Common myeloid progenitor, CD34-positive (primary cell): ENCODE measurements at places on chromosomes 13 and 19.

DNA sequence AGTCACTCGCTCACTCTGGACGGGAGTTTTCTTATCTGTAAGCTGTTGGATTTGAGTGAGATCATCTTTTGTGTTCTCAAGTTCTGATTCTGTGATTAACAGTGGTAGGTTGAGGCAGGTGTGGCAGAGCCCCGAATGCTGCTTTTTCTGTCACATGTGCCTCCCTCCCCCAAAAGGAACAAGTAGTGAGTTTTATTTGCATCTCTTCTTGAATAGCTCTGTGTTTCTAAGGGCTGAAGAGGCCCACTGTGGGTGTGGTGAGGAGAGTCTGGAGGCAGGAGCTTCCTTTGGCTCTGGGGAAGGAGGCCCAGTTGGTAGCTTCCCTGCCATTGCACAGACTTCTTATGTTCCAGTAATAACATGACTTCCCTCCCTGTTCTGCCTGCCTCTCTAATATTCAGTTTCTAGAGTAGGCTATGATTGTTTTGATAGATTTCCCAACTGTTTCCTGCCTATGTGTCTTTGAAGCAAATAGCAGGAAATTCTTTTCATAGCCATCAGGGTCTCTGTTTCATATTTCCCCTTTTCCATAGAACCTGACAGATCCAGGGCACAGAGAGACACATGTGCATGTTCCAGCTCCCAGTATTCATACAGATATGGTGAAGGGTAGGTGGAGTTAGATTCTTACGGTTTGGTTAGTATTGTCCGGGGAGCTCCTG, 23.9 kb upstream of the CXCL17 start:
- no peak overlapping the region for H3K4me3 ChIP-seq
- no peak for DNase-seq
- H3K4me1 ChIP-seq: peaks cover 22% of the 10 kb centered on the region
- no peaks in the 10 kb centered on the region for H3K27me3 ChIP-seq
- H3K27ac ChIP-seq: no peak overlapping the region
- no peaks in the 10 kb centered on the region for H3K36me3 ChIP-seq

DNA sequence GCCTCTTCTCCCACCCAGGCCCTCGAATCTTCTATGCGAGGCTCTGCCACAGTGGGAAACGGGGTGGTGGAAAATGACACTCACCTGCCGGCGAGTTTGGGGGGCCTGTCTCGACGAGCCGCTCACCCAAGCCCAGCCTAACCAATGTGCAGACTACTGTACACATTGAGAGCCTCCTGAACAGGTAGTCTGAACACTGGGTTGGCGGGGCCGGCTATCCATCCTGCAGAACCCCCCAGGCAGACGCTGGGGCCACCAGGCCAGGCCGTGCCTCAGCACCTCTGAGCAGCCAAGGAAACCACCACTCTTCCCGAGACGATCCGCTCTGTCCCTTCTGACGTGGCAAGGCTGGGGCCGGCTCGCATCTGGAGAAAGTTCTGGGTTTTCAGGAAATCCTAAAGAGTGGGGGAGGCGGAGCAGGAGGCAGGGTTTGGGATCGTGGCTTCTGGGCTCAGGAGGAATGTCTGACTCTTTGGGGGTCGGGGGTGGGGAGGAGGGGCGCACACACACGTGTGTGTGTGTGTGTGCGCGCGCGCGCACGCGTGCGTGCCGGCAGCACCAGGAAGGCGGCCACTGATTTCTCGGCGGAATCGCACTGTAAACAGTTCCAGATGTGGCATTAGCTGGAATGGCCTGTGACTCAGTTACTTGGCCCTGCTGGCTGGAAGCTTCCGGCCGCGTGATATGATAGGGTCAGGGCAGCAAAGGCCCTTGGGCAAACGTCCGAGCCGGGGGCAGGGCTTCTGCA, 18.5 kb downstream of the TMED1 start:
- no peak overlapping the region for H3K4me3 ChIP-seq
- H3K4me1 ChIP-seq: peaks cover 15% of the 10 kb centered on the region
- peaks cover 6% of the 10 kb centered on the region for H3K36me3 ChIP-seq
- no peak for DNase-seq
- H3K27ac ChIP-seq: no peak overlapping the region

DNA sequence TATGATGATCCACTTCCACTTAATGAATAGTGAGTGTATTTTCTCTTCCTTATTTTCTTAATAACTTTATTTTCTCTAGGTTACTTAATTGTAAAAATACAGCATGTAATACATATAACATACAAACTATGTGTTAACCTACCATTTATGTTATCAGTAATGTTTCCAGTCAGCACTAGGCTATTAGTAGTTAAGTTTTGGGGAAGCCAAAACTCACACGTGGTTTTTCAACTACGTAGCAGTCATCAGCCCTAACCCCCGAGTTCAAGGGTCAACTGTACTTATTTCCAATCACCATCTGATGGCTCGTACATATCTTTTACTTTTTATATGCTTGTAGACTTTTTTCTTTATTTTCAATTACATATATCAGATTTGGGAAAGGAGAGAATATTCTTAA, 95.7 kb downstream of the TNFSF13B start:
- no peak overlapping the region for H3K27ac ChIP-seq
- no peak overlapping the region for H3K4me3 ChIP-seq
- H3K27me3 ChIP-seq: no peaks in the 10 kb centered on the region

GRCh38 chr13:30577401-30577852, 40.3 kb upstream of the USPL1 start:
- H3K27me3 ChIP-seq: no peaks in the 10 kb centered on the region
- peaks cover 24% of the 10 kb centered on the region for H3K4me1 ChIP-seq
- H3K27ac ChIP-seq: no peak overlapping the region
- no peak overlapping the region for H3K4me3 ChIP-seq
- peak; percentile 64 for DNase-seq
- no peaks in the 10 kb centered on the region for H3K36me3 ChIP-seq

- DNase-seq: peak; percentile 67
- H3K4me1 ChIP-seq: peaks cover 59% of the 10 kb centered on the region
- no peak overlapping the region for H3K27ac ChIP-seq
- no peaks in the 10 kb centered on the region for H3K36me3 ChIP-seq
- peak overlapping the region; percentile 83 for H3K4me3 ChIP-seq
These were observed 2.9 kb upstream of the HOOK2 start for GRCh38 chr19:12778017-12778904.

GRCh38 chr13:114064450-114065140, 67.8 kb downstream of the RASA3 start:
- DNase-seq: no peak
- H3K4me1 ChIP-seq: peaks cover 54% of the 10 kb centered on the region
- H3K4me3 ChIP-seq: peak overlapping the region; percentile 40
- H3K36me3 ChIP-seq: peaks cover 8% of the 10 kb centered on the region
- H3K27me3 ChIP-seq: no peaks in the 10 kb centered on the region

GRCh38 chr19:45114116-45114515, 21.1 kb downstream of the PPP1R37 start:
- no peak overlapping the region for H3K27ac ChIP-seq
- H3K27me3 ChIP-seq: no peaks in the 10 kb centered on the region
- DNase-seq: peak; percentile 39
- peaks cover 78% of the 10 kb centered on the region for H3K4me1 ChIP-seq
- no peaks in the 10 kb centered on the region for H3K36me3 ChIP-seq

- no peaks in the 10 kb centered on the region for H3K4me1 ChIP-seq
- no peaks in the 10 kb centered on the region for H3K27me3 ChIP-seq
- H3K4me3 ChIP-seq: no peak overlapping the region
- no peak for DNase-seq
- peaks cover 2% of the 10 kb centered on the region for H3K36me3 ChIP-seq
- H3K27ac ChIP-seq: no peak overlapping the region
These were observed 173.7 kb downstream of the TBC1D4 start for GRCh38 chr13:75308222-75308621.

DNA sequence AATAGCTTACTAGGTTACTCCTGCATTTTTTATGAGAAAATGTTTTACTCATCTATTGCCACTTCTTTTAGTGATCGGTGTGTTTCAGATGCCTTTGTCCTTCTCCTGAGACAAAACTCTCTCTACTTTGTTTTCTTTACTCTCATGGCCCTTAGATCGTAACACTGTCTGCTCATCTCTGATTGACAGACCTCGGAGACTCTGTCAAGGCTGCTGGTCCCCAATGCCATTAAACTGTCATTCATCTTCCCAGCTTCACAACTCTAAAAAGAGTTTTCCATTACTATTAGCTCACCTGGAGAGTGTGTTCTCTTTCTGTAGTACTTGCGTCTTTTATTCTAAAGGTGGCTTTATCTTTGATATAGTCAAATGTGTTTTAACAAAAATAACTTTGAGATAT, 765.2 kb downstream of the SLITRK1 start:
- DNase-seq: no peak
- H3K4me1 ChIP-seq: no peaks in the 10 kb centered on the region
- no peaks in the 10 kb centered on the region for H3K27me3 ChIP-seq
- no peaks in the 10 kb centered on the region for H3K36me3 ChIP-seq
- no peak overlapping the region for H3K4me3 ChIP-seq

- H3K27me3 ChIP-seq: no peaks in the 10 kb centered on the region
- H3K4me1 ChIP-seq: no peaks in the 10 kb centered on the region
- H3K4me3 ChIP-seq: no peak overlapping the region
- no peak for DNase-seq
- H3K27ac ChIP-seq: no peak overlapping the region
- H3K36me3 ChIP-seq: no peaks in the 10 kb centered on the region
These were observed 336.6 kb downstream of the TEX29 start for GRCh38 chr13:111657013-111657412.

- H3K4me1 ChIP-seq: no peaks in the 10 kb centered on the region
- H3K36me3 ChIP-seq: no peaks in the 10 kb centered on the region
- H3K4me3 ChIP-seq: no peak overlapping the region
These were observed 251.0 kb downstream of the UQCRFS1 start for GRCh38 chr19:28961772-28962500.

- no peaks in the 10 kb centered on the region for H3K27me3 ChIP-seq
- peak; percentile 1 for DNase-seq
- H3K4me1 ChIP-seq: no peaks in the 10 kb centered on the region
These were observed 204.5 kb upstream of the ATXN8OS start for GRCh38 chr13:69903081-69903480.

DNA sequence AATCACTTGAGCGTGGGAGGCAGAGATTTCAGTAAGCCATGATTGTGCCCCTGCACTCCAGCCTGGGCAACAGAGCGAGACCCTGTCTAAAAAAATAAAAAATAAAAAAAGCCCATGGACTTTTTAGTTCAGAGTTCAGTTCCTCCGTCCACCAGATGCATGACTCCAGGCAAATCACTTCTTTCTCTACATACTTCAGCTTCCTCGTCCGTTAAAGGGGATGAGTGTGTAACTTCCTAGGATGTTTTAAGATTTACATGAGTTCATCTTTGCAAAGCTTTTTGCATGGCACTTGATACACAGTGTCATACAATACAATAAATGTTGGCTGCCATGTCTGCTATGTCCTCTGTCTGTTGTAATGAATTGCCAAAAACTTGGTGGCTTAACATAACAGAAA, 10.0 kb upstream of the FFAR2 start:
- no peak overlapping the region for H3K4me3 ChIP-seq
- no peaks in the 10 kb centered on the region for H3K36me3 ChIP-seq
- H3K27me3 ChIP-seq: no peaks in the 10 kb centered on the region
- H3K4me1 ChIP-seq: peaks cover 38% of the 10 kb centered on the region
- H3K27ac ChIP-seq: no peak overlapping the region

DNA sequence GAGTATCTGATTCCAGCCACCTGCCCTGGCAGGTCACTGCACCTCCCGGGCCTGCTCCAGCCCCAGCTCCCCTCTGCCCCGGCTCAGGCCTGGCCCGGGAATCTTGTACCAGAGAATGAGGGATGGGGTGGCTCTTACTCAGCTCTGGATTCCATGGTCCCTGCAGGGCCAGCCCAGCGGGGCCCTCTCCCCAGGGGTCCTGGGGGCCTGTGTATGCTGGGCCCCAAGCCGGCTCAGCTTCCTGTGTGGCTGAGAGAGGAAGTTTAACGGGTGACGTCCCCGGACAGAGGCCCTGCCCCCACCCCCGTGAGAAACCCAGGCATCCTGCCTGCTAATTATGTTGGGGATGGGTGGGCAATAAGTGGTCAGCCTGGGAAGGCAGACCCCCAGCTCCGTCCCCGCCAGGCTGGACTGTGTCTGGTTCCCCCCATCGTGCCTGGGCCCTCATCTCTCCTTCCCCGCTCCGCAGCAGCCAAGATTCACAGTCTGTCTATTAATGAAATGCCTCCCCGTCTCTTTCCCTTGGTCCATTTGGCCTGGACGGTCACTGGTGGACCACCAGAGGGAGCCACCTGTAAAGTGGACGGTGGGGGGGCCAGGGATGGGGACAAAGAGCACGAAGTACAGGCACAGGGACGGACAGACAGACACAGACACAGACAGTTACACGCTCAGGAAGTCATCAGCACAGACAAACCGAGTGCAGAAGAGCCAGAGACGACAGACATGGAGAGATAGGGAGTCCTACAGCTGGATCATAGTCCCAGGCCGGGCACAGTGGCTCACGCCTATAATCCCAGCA, at the start of gene DENND1C:
Gene DENND1C (minus strand): TSS at position 247 of the 802 bp plus-strand sequence. CDS start 92 bp downstream, at position 155.
- H3K36me3 ChIP-seq: no peaks in the 10 kb centered on the region
- peak; percentile 72 for DNase-seq
- peak within 1 kb of the TSS; percentile 86 for H3K27ac ChIP-seq
- H3K4me3 ChIP-seq: peak within 1 kb of the TSS; percentile 68

DNA sequence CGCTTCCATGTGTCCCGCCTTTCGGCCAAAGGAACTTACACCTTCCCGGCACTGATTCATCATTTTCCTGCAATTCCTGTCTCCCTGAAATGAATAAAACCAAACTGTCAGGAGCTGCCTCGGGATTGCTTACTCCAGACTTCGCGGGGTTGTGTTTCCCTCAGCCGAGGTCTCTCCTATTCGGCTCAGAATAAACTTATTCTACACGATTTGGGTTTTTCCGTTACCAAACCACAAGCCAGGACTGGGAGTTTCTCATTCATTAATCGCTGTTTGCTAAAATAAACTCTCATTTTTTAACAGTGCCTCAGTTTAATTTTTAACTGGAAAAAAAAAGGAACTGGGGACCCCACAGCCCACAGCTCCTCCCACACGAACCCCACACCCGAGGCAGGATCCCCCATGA, 667 bp downstream of the ZNF878 start:
- H3K27ac ChIP-seq: no peak overlapping the region
- no peaks in the 10 kb centered on the region for H3K36me3 ChIP-seq
- peaks cover 13% of the 10 kb centered on the region for H3K4me1 ChIP-seq

GRCh38 chr13:40982772-40983171, 36.3 kb downstream of the ELF1 start:
- peak overlapping the region; percentile 98 for H3K27ac ChIP-seq
- H3K4me3 ChIP-seq: peak overlapping the region; percentile 88
- peaks cover 50% of the 10 kb centered on the region for H3K4me1 ChIP-seq

- no peaks in the 10 kb centered on the region for H3K36me3 ChIP-seq
- no peak for DNase-seq
- H3K27ac ChIP-seq: peak overlapping the region; percentile 3
- H3K27me3 ChIP-seq: no peaks in the 10 kb centered on the region
- H3K4me1 ChIP-seq: peaks cover 21% of the 10 kb centered on the region
- no peak overlapping the region for H3K4me3 ChIP-seq
These were observed 2.5 kb downstream of the URI1 start for GRCh38 chr19:29944390-29945012.

GRCh38 chr13:109408591-109409382, 377.6 kb downstream of the IRS2 start:
- H3K36me3 ChIP-seq: no peaks in the 10 kb centered on the region
- H3K4me3 ChIP-seq: no peak overlapping the region
- no peaks in the 10 kb centered on the region for H3K4me1 ChIP-seq
- DNase-seq: no peak
- H3K27ac ChIP-seq: no peak overlapping the region
- H3K27me3 ChIP-seq: peaks cover 2% of the 10 kb centered on the region
